NK-92 treated with Interleukin-12 subunit alpha and Interleukin-12 subunit beta, amount 100 ng/mL, for 24 hours (cell line): ENCODE measurements at places on chromosomes 2 and 18.

DNA sequence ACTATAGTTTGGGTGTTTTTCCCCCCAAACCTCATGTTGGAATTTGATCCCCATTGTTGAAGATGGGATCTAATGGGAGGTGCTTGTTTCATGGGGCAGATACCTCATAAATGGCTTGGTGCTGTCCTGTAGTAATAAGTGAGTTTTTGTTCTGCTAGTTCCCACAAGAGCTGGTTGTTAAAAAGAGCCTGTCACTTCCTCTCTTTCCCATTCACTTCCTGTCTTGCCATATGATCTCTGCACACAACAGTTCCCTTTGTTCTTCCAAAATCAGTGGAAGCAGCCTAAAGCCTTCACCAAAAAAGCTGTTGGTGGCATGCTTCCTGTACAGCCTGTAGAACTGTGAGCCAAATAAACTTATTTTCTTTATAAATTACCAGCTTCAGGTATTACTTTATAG is 768.2 kb upstream of the VRK2 start:
- DNase-seq = no peak

DNA sequence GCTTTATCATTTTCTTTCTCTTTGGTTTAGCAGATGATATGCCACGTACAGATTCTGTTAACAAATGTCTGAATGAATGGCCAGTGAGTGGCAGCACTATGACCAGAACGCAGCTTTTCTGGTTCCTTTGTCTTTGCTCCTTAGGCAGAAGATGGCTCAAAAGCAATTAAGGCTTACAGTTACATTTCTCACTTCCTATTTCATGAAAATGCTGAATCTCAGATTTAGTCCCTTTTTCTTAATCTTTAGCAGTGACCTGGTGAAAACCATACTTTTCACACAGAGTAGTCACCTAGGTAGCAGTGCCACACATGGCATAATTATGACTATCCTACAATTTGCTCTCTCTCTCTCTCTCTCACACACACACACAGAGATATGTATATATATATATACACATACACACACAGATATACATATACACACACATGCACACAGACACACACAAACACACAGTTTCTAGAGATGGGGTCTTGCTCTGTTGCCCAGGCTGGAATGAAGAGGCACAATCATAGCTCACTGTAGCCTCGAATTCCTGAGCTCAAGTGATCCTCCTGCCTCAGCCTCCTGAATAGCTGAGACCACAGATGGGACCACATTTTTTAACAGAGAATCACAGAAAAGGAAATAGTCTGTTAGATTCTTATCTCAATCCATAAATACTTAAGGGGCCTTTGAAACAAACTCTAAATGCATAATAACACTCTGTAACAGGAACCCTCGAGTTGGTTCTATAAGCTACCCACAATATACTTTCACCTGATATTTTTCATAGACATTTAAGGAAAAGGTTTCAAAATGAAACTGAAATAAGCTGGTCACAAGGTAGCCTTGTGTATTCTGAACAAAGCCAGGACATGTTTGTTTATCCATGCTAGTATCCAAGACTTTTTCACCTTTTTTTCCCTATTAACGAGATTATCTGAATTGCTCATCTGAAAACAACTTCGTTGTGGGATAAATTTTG is 11.6 kb downstream of the PDE6D start:
- DNase-seq = no peak

GRCh38 chr2:47629501-47630460 is 153.2 kb upstream of the MSH6 start:
- DNase-seq = no peak

GRCh38 chr2:51624995-51625394 is 593.1 kb upstream of the NRXN1 start:
- DNase-seq = no peak

DNA sequence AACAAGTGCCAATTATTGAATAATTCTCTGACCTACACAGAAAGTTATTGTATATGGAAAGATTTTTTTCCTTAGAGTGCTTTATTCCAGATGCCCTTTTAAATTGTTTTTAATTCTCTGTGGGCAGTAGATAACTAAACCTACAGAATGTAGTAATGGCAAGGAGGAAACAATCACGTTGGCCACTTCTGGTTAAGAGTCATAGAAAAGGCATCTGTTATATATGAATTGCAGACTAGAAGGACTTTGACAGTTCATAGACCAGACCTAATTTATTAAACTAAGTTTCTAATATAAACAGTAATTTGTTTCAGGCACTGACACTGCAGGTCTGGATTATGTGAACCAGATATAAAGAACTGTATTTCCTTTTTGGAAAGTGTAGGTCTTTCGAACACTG is 607.5 kb downstream of the PLCL1 start:
- DNase-seq = no peak

- no peak for DNase-seq
These were observed 176.5 kb upstream of the SPRED2 start for GRCh38 chr2:65608916-65609315.

GRCh38 chr2:86631846-86632485 is 8.3 kb upstream of the RNF103 start:
- DNase-seq = no peak

DNA sequence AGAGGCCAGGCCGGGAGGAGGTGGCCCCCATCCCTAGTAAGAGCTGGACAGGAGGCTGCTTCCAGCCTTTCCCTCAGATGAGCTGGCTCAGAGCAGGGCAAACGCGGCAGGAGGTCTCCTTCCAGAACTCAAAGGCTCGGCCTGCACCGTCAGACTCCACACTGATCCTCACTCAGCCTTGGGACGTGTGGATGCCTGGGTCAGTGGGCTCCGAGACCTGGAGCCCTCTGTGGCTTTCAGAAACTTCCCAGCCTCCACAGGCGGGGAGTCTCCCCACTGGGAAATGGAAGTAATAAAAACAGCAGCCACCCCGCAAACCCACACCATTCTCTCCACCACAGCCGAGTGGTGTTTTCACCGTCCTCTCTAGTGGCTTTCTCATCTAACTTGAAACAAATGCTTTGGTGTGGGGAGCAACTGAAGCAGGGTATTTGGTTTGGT is 54.3 kb downstream of the INPP5D start:
- no peak for DNase-seq

- DNase-seq = no peak
These were observed 119.8 kb downstream of the PRKCE start for GRCh38 chr2:45771261-45771660.

GRCh38 chr2:149100739-149101699 is 62.5 kb downstream of the LYPD6B start:
- no peak for DNase-seq
